Mucosa of gallbladder (tissue), 1 donor: ENCODE measurements at places on chromosomes 13 and 19.

GRCh38 chr19:34818270-34818669 is 45.3 kb upstream of the ZNF599 start:
- DNase-seq, result no peak

DNA sequence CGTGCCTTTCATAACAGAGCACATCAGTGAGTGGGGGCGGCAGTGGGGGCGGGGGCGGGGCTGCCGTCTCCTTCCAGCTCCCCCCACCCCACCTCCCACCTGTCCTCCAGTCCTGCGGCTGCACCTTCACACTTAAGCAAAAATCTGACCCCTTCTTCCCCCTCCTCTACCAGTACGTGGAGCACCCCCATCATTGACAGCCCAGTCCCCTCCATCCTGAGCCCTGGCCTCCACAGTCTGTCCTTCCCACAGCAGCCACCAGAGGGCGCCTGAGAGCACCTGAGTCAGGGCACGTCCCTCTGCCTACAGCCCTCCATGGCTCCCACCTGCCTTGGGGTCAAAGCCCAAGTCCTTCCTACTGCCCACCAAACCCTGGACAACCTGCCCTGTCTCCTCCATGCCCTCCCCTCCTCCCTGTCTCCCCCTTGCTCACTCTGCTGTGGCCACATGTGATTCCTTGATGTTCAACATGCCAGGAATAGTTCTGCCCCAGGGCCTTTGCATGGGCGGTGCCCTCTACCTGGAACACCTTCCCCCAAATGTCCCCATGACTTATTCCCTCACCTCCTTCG is 4.0 kb downstream of the EBI3 start:
- peak; percentile 22 for DNase-seq

DNA sequence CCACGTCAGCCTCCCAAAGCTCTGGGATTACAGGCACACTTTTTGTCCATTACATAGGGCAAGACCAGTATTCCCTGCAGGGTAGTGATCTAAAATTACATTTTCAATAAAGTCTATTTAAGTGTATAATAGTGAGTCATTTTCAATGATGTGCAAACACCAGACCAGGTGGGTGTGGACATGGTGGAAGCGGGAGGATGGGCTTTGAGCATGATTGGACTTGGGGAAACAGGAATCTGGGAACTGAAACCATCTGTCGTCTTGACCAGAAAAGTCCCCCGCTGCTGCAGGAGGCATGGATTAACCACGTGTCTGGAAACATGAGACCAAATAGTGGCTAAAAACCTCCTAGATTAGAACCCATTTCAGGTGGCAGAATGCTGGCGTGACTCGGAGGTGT is 4.9 kb downstream of the FXYD3 start:
- DNase-seq, result no peak

- DNase-seq, result no peak
Measured at GRCh38 chr19:6828306-6828697, 55.8 kb downstream of the VAV1 start.

DNA sequence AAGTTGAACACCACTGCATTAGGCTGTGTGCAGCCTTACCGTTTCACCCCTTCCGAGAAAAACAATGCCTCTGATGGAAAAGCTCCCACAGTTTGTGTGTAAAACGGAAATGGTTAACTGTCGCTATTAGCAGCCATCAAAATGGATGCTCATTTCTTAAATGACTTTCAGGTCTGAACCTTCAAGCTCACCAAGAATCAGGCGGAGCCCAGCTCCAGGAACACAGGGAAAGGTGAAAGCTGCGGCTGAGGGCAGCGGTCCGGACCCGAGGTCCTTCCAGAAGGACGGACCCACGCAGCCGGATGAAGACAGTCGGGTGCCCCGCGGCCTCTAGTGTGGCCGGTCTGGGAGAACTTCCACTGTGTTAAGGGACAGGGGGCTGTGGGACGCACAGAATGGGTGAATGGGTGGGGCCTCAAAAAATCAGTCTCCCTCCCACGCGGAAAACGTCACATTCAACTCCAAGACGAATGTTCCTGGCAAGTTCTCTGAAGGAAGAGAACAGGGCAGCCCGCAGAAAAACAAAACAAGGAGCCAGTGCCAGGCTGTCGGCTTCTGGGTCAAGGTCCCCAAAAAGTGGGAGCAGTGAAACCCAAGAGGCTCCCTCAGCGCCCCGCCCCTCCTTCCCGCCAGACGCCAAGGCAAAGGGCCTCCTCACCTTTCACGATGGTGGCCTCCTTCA is 4.9 kb downstream of the IRS2 start:
- no peak for DNase-seq

DNA sequence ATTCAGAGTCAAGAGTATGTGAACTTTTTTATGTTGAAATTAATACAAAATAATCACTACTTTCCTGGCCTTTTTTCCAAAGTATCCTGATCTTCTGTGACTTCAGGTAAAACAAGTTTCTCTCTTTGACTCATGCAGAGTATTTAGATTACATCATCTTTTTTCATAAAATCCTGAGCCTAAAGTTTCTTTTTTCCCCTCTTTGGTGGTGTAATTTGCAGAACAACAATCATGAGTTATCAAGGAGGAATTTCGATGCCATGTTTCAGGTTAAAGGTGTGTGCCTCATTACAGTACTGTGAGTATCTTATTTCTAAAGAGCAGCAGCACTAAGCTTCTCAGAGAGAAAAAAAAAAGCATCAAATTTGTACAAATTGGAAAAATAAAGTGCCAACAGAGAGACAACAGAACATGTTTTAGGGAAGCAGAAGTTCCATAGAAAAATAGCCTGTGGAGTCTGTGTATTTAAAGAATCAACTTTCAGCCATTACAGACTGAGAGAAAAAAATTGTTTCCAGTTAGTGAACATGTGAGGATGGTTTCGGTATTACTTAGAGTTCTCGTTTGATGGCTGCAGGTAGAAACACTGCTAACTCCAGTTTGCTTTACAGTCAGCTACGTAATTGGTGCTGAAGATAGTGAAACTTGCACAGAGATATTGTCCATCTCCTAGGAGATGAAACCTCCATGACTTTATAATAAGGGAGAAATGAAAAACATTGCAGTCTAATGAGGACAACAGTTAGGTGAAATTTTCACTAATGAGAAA is 78.1 kb upstream of the PCDH9 start:
- no peak for DNase-seq

GRCh38 chr13:89029062-89029461 is 1357.9 kb downstream of the SLITRK5 start:
- DNase-seq, result no peak

- DNase-seq, result no peak
Measured at GRCh38 chr13:63011996-63012395, 1596.3 kb upstream of the PCDH20 start.

GRCh38 chr19:46660551-46661019 is 397 bp downstream of the DACT3 start:
- peak; percentile 24 for DNase-seq

GRCh38 chr13:27016875-27017274 is 154.7 kb downstream of the USP12 start:
- no peak for DNase-seq

- DNase-seq, result no peak
Measured at GRCh38 chr13:83024955-83025594, 857.2 kb downstream of the SLITRK1 start.
